ENCODE measurements at places on chromosomes 13 and 19. TPM values are rescaled to one million over a fixed set of nuclear protein-coding genes. Genes with fewer than 3 reads are reported as not detected.

Gene ALOX5AP
- total RNA-seq = 7.2 TPM

DNA sequence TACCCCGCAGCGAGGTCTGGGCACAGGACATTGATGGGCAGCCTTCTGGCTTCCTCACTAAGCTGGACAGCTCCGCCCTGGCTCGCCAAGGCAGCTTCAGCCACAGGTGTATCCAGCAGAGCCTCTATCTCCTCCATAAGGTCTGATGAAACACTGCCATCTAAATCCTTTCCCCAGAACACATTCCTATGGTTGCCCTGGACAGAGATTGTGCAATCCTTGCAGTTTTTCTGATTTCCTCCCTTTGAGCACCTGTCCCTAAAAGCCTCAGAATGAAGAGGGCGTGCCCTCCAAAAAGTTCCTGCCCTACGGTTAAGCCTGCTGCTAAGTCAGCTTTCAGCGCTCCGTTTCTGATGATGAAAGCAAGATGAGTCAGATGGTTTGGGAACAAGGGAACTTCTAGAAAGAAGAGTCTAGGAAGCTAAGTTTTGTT lies 21.0 kb downstream of the CLEC4M start:
- no peak overlapping the region for H3K27ac ChIP-seq
- no peaks in the 10 kb centered on the region for H3K4me1 ChIP-seq
- DNase-seq = no peak
- peaks cover 100% of the 10 kb centered on the region for H3K27me3 ChIP-seq
- H3K4me3 ChIP-seq = no peak overlapping the region

Gene FGF14
- total RNA-seq = 2.9 TPM

DNA sequence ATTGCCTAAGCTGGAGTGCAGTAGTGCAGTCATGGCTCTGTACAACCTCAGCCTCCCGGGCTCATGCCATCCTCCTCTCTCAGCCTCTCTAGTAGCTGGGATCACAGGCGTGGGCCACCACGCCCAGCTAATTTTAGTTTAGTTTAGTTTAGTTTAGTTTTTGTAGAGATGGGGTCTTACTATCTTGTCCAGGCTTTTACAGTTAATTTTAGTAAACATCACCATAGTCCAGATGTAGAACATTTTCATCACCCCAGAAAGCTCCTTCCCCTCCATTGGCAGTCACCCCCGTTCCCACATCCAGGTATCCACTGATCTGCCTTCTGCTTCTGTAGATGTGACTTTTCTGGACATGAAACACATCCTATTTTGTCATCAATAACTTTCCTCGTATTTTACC lies 41.1 kb downstream of the DNM2 start:
- H3K36me3 ChIP-seq = peaks cover 9% of the 10 kb centered on the region
- DNase-seq = no peak
- peak overlapping the region; percentile 95 for H3K27ac ChIP-seq
- H3K4me3 ChIP-seq = no peak overlapping the region
- no peaks in the 10 kb centered on the region for H3K27me3 ChIP-seq
- H3K4me1 ChIP-seq = peaks cover 94% of the 10 kb centered on the region

- no peaks in the 10 kb centered on the region for H3K36me3 ChIP-seq
- peaks cover 53% of the 10 kb centered on the region for H3K4me1 ChIP-seq
- DNase-seq = no peak
- H3K4me3 ChIP-seq = no peak overlapping the region
- H3K27me3 ChIP-seq = no peaks in the 10 kb centered on the region
Observed at GRCh38 chr13:48112896-48113755, 18.2 kb upstream of the MED4 start.

Gene DCT
- 0.16 TPM for total RNA-seq

DNA sequence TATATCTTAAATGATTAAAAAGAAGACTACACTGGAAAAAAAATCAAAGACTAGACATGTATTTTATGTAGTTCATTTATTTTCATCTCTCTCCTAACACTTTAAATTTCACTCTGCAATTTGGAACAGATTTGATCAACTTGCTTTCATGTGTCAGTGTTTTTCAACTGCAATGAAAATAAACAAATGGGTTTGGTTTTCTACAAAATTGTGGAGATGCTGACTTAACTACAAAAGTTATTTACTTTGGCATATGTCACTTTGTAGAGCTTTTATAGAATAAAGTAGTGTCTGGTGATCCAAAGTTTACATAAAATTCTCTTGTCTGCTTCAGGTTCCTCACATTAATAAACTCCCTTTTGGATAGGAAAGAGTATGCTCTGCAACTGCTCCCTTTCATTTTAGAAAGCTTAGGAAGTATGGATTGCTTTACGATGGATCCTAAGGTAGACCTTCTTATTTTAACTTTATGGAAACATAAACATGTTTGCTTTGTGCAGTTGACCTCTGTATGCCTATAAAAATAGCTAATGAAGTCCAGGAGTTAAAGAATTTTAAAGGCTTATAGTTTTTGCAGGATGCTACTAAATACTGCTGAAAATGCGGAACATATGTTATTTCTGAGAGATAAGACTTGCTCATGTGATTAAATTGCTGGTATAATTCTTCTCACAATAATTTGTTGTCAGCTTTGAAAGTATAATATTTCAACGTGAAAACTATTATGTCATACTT lies 815.9 kb downstream of the PCDH9 start:
- H3K4me3 ChIP-seq = no peak overlapping the region
- H3K4me1 ChIP-seq = no peaks in the 10 kb centered on the region
- no peak for DNase-seq
- no peak overlapping the region for H3K27ac ChIP-seq

GRCh38 chr19:2820112-2820702 lies 539 bp downstream of the ZNF554 start:
- H3K4me3 ChIP-seq = peak overlapping the region; percentile 86
- H3K27me3 ChIP-seq = no peaks in the 10 kb centered on the region
- DNase-seq = no peak
- H3K36me3 ChIP-seq = peaks cover 10% of the 10 kb centered on the region
- H3K4me1 ChIP-seq = peaks cover 21% of the 10 kb centered on the region

Gene LRRC4B
- 0.47 TPM for total RNA-seq

- H3K27ac ChIP-seq = peak overlapping the region; percentile 73
- no peaks in the 10 kb centered on the region for H3K36me3 ChIP-seq
- DNase-seq = no peak
- H3K4me3 ChIP-seq = no peak overlapping the region
Observed at GRCh38 chr13:42707586-42707985, 73.8 kb upstream of the FAM216B start.

GRCh38 chr13:34335014-34336007 lies 517.4 kb downstream of the RFC3 start:
- no peak for DNase-seq
- H3K4me3 ChIP-seq = no peak overlapping the region
- no peaks in the 10 kb centered on the region for H3K4me1 ChIP-seq
- no peaks in the 10 kb centered on the region for H3K36me3 ChIP-seq
- H3K27ac ChIP-seq = no peak overlapping the region

- peak overlapping the region; percentile 96 for H3K27ac ChIP-seq
- H3K4me1 ChIP-seq = peaks cover 92% of the 10 kb centered on the region
- peaks cover 15% of the 10 kb centered on the region for H3K36me3 ChIP-seq
- H3K4me3 ChIP-seq = peak overlapping the region; percentile 86
- no peaks in the 10 kb centered on the region for H3K27me3 ChIP-seq
Observed at GRCh38 chr19:35002037-35002535, 2.0 kb downstream of the GRAMD1A start.

Gene SIGLEC6
- total RNA-seq = 0.33 TPM

DNA sequence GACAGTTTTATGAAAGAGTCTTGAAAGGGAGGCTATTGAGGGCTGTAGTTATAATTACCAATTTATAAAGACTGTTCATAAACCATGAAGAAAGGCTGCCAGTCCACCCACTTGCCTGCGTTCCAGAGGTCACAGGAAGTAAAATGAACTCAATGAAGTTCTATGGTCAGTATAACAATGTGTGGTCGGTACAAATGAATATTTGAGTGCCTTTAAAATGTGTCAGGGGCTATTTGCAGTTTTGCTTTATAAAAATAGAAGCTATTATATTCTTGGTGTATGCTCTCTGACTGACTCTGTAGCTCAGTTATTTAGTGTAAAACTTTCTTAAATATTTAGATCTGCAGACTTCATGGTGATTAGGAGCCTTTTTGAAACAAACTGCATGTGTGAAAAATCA lies 47.0 kb downstream of the ESD start:
- no peak for DNase-seq
- H3K36me3 ChIP-seq = peaks cover 53% of the 10 kb centered on the region
- H3K27me3 ChIP-seq = no peaks in the 10 kb centered on the region
- H3K4me3 ChIP-seq = no peak overlapping the region
- H3K27ac ChIP-seq = no peak overlapping the region

Gene CGB1
- total RNA-seq = not detected

GRCh38 chr19:6002591-6002990 lies 24.7 kb upstream of the RANBP3 start:
- no peak overlapping the region for H3K4me3 ChIP-seq
- H3K36me3 ChIP-seq = peaks cover 74% of the 10 kb centered on the region
- no peaks in the 10 kb centered on the region for H3K4me1 ChIP-seq
- no peaks in the 10 kb centered on the region for H3K27me3 ChIP-seq

Gene KLK2
- total RNA-seq = not detected

Gene ARHGAP33
- total RNA-seq = 3.8 TPM

DNA sequence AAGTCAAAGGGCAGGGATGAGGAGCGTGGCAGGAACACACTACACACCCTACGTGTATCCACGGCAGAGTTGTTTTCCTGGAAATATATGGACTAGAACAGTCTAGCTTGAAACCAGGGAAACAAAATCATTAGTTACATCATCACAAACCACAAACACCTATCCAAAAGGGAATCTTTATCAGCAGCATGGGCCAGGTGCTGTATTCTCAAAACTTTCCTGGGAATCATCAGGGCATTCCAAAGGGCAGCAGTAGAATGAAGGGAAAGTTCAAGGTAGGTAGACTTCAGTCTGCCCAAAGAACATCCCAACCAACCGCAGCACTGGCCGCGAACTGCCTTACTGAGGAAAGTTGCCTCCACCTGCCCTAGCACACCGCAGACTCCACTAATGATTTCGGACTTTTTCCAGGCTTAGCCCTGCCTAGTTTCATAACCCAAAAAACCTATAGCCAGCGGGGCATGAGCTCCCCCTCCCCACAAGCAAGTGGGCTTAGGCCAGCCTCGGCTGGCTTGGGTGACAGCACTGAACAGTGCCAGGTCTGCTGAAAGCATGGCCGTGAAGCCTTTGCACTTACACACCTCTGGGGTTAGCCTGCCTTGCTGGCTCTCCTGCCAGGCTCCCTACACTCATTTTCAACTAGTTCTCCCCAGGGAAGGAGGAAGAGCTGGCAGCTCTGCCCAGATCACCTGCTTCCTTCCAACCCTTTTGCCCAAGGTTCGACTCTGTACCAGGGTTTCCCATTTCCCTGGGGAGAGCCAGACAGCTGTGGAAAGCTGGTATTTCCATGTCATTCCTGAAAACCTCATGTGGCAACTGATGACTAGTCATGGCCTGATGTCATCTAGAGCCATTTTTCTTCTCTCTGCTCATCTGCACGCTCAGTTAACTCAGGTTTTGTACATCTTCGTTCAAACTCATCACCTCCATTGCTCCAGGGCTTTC lies 77.3 kb upstream of the UBAC2 start:
- H3K4me1 ChIP-seq = no peaks in the 10 kb centered on the region
- H3K27ac ChIP-seq = no peak overlapping the region
- no peak overlapping the region for H3K4me3 ChIP-seq
- H3K36me3 ChIP-seq = no peaks in the 10 kb centered on the region
- DNase-seq = no peak
- peaks cover 20% of the 10 kb centered on the region for H3K27me3 ChIP-seq

DNA sequence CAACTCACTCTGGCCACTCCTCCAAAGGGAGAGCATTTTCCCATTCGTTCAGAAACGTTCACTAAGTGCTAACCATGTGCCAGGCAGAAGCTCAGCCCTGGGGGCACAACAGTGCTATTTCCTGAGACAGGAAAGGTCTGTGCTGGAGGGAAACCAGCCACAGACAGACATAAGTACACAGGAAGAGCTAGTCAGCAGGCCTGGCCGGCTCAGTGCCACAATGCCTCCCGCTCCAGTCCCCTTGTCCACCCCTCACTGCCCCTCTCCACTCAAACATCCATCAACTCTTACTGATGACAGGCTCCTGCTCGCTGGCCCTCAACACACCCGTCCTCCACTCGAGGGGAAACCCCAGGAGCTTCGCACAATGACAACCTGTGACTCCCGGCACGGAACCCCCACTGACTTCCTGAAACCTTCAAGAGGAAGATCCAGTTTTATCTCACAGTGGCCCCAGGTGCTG lies 11.3 kb upstream of the PLA2G4C start:
- no peak for DNase-seq
- H3K4me3 ChIP-seq = no peak overlapping the region
- peaks cover 21% of the 10 kb centered on the region for H3K4me1 ChIP-seq
- no peaks in the 10 kb centered on the region for H3K36me3 ChIP-seq
- no peak overlapping the region for H3K27ac ChIP-seq
- H3K27me3 ChIP-seq = no peaks in the 10 kb centered on the region

DNA sequence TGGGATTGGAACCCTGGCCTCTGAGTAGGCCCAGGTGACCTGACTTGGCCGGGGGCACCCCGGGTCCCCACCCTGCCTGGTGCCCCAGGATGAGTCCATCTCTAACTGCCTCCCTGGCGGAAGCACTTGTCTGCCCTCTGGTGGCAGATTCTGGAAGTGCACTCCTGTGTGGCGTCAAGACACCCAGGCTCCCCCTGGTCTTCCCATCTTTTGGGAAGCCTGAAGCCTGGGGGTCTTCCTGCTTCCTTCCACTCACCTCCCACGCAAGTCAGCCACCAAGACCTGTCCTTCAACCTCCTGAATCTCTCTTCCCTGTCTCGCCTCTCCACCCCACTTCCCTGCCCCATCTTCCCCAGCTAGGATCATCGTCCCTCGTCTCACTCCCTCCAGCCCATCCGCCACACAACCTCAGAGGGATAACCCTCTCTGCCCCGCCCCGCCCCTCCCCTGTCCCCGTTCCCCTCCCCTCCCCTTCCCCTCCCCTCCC lies 7.4 kb downstream of the RABAC1 start:
- H3K27me3 ChIP-seq = no peaks in the 10 kb centered on the region
- H3K36me3 ChIP-seq = peaks cover 3% of the 10 kb centered on the region
- DNase-seq = peak; percentile 73
- peaks cover 12% of the 10 kb centered on the region for H3K4me1 ChIP-seq

Gene C19orf33
- total RNA-seq = 1.6 TPM

Gene PDCD5
- total RNA-seq = 110 TPM

DNA sequence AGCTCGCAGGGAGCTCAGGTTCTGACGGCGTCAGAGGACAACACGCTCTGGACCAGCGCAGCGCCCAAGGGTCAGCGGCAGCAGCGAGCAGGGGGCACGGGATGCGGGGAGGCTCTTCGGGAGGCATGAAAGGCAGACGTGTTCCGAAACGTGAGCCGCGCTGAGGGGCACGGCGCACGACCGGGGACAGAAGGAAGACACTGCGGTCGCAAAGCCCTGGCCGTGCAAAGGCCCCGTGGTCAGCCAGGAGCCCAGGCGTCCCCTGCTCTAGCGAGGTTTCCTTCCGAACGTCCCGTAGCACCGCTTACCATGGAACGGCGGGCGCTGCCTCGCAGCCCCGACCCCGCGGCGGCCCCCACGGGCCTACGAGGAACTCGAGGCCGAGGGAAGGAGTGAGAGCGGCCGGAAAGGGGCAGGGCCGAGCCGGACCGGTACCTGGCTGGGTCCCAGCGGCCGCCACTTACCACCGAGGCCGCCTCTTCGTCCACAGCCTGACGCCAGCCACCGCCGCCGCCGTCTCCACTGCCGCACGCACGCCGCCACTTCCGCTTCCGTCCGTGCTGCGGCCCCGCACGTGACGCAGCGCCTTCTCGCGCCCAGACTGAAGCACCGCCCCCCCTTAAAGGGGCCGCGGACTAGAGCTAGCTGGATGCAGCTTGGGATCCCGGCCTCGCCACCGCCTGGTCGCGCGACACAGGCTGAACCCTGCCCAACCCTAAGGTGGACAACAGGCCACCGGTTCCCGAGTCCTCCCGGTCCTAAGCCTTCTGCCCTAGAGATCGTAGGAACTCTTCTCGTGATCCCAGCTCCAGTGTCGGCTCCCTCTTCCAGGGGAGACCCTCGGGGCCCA lies 9.4 kb downstream of the ABHD17A start:
- peak overlapping the region; percentile 99 for H3K4me3 ChIP-seq
- peaks cover 70% of the 10 kb centered on the region for H3K4me1 ChIP-seq
- DNase-seq = peak; percentile 93
